ENCODE measurements at places on chromosomes 5 and 9.

- no peak for DNase-seq
These were observed 326.9 kb downstream of the SH3GL2 start for GRCh38 chr9:17905781-17906175.

GRCh38 chr5:112641515-112642110, 96.1 kb upstream of the APC start:
- DNase-seq: no peak

GRCh38 chr5:109273594-109273993, 136.2 kb downstream of the PJA2 start:
- no peak for DNase-seq

GRCh38 chr9:134174073-134174449, 9.7 kb upstream of the RNU6ATAC start:
- DNase-seq: no peak

DNA sequence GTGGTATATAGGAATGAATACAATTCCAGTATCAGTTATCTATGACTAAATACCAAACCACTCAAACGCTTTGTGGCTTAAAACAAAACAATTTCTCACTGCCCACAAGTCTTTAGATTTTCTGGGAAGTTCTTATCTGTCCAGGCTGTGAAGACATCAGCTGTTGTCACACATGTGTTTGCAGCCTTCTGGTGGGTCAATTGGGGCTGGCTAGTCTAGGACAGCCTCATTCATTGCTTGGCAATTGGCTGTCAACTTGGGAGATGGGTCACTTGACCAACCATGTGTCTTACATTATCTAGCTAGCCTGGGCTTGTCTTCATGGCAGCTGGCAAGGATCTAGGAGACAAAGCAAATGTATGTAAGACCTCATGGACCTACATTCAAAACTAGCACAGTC, 53.8 kb upstream of the PAPPA start:
- DNase-seq: no peak

DNA sequence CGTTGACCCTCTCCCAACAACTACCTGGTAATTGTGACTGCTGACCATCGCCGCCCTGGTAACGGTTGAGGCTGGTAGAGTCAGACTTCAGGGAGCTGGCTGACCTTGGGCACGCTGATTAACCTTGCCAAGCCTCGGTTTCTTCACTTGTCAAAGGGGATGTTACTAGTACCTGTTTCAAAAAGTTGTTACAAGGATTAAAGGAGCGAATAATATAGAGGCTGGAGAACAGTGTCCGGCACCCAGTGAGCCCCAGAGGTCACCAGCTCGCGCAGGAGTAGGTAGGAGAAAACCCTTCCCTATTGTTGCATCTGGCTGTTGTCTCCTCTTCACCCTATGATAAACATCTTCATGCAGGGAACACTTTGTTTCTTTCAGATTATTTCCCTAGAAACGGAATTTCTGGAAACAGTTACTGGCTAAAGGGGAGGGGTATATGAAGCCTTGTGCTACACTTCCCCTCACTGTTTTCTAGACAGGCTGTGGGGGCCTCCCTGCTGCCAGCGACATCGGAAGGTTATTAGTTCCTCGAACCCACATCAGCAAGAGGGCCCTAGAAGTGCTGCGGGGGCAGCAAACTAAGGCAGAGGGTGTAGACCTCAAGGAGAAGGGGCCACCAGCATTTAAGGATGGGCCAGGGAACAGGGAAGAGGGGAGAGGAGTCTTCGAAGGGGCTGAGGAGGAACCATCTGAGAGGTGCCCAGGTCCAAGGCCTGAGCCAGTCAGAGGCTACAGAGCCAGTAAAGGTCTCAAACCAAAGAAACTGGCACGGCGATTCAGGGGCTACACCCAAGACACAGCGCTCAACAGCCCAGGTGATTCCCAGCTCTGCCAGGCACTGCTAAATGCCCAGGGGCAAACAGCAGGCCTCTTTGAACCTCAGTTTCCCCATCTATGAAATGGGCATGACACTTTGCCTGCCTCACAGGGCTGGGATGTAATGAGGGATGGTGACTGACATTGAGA, 37.6 kb downstream of the HRH2 start:
- no peak for DNase-seq

- DNase-seq: no peak
These were observed 122.0 kb downstream of the GDNF start for GRCh38 chr5:37717613-37718431.

- no peak for DNase-seq
These were observed 63.8 kb upstream of the GGTA1 start for GRCh38 chr9:121563425-121563824.
